ENCODE measurements at places on chromosomes 12 and 14. TPM values are rescaled to one million over a fixed set of nuclear protein-coding genes. Genes with fewer than 3 reads are reported as not detected.

DNA sequence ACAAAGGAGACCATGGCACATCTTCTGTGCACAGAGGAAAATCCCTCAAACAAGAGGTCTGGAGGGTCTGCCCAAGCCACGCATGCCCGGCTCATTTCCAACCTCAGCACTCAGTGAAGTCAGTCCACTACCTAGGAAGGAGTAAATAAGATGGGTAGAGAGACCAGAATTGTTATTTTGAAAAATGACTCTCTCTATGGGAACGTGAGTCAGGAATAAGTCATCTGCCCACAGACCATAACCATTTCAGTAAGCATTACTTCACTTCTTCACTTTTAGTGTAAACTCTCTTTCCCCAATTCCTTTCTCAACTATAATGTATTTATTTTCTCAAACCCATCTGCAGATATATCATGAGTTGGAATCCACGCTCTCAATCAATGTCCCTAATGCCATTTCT lies 1039.9 kb upstream of the USP15 start:
- DNase-seq, result no peak

Gene NFATC4
- 11.3 TPM for total RNA-seq

Gene FSCB
- not detected for total RNA-seq

DNA sequence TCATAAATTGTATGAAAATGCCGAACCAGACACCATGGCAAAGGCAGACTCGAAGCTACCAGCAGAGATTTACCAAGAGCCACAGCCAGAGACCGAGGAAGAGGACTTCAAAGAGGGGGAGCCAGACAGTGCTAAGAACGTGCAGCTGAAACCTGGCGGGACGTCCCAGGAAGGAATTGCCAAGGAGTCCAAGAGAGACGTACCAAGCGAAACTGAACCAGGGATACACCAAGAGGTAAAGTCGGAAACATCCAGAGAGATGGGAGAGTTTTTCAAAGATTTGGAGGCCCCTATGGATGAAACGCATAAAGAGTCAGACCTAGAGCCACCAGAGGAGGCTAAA lies 294 bp downstream of the SAMD15 start:
- no peak for DNase-seq

GRCh38 chr14:35958499-35958898 lies 132.4 kb downstream of the BRMS1L start:
- no peak for DNase-seq

Gene CEP170B
- 6.1 TPM for total RNA-seq

GRCh38 chr12:93712200-93712599 lies 35.0 kb downstream of the CRADD start:
- DNase-seq, result no peak

DNA sequence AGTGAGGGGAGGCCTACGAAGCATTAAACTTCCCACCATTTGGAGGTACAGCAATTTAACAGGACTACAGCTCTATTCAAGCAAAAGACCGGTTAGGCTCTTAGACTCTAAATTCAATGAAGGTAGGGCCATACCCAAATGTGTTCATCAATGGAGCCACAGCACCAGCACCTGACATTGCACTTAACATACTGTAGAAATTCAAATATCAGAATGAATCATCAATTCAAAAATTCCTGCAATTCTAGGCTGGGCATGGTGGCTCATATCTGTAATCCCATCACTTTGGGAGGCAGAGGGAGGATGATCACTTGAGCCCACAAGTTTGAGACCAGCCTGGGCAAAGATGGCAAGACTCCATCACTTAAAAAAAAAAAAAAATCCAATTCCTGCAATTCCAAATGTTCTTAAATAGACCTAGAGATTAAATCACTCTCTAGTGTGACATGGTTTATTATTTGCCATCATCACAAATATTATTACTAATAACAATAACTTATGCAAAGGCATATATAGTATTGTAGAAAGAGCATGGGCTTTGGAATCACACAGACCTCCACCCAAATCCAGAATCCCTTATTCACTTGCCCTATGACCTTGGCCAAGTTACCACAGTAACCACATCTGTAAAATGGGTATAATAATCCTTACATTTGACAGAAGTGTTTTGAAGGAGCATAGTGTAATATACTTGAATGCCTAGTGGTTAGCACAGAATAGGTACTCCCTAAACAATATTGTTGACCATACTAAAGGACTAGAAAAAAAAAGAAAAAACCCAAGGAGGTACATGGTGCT lies 59.4 kb downstream of the CIT start:
- no peak for DNase-seq

Gene ABCD4
- total RNA-seq, result 51.2 TPM

GRCh38 chr12:95390192-95390591 lies 83.8 kb upstream of the METAP2 start:
- DNase-seq, result no peak

- DNase-seq, result no peak
Observed at GRCh38 chr14:75439989-75440388, 12.2 kb downstream of the JDP2 start.

GRCh38 chr12:5808981-5809380 lies 136.1 kb downstream of the ANO2 start:
- no peak for DNase-seq

DNA sequence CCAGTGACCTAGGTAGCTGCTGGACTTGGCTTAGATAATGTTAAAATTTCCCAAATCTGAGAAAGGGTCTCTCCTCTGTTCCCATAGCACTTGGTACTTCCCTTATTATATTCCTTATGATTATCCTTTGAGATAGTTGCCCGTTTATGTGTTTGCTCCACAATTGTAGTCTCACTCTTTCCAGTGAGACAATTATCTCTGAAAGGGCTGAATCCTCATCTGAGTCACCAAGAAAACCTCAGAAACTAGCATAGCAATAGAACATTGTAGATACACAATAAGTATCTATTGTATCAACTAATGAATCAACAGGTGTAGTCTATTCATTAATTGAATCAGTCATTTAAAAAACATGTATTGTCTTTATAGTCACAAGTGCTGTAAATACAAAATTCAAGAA lies 119.1 kb upstream of the FAR2 start:
- DNase-seq, result no peak

DNA sequence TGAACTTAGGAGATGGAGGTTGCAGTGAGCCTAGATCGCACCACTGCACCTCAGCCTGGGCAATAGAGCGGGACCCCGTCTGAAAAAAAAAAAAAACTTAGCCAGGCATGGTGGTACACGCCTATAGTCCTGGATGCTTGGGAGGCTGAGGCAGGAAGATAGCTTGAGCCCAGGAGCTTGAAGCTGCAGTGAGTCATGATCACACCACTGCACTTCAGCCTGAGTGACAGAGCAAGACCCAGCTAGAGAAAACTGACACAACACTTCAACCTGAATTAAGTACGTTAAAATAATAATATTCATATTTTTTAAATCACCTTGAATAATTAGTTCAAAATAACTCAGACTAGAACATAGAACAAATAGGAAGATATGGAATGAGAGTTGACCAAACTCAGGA lies 5.7 kb upstream of the CATSPERB start:
- DNase-seq, result no peak

- no peak for DNase-seq
Observed at GRCh38 chr12:89325495-89325894, 26.8 kb downstream of the DUSP6 start.

DNA sequence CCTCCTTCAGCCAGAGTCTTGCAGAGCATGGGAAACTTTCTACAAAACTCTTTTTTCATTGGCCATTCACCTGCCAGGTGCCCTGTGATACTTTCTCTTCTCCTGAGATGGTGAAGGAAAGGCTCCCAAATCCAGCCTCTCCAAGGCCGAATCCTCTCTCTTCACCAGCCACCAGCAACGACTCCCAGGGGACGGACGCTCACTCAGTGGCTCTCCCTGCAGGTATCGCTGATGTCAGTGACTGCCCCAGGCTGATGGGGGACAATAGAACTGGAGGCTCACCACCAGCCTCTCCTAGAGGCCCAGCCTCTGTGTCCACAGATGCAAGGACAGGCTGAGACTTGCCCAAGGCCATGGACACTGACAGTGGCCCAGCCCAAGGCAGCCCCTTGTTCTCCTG lies 204.1 kb downstream of the BCL11B start:
- no peak for DNase-seq

GRCh38 chr12:85996280-85996679 lies 122.2 kb downstream of the NTS start:
- no peak for DNase-seq

Gene CDKL1
- total RNA-seq, result 6.3 TPM

Gene CIT
- total RNA-seq, result 52.1 TPM

- DNase-seq, result no peak
Observed at GRCh38 chr14:76986231-76986565, 42.3 kb downstream of the IRF2BPL start.

DNA sequence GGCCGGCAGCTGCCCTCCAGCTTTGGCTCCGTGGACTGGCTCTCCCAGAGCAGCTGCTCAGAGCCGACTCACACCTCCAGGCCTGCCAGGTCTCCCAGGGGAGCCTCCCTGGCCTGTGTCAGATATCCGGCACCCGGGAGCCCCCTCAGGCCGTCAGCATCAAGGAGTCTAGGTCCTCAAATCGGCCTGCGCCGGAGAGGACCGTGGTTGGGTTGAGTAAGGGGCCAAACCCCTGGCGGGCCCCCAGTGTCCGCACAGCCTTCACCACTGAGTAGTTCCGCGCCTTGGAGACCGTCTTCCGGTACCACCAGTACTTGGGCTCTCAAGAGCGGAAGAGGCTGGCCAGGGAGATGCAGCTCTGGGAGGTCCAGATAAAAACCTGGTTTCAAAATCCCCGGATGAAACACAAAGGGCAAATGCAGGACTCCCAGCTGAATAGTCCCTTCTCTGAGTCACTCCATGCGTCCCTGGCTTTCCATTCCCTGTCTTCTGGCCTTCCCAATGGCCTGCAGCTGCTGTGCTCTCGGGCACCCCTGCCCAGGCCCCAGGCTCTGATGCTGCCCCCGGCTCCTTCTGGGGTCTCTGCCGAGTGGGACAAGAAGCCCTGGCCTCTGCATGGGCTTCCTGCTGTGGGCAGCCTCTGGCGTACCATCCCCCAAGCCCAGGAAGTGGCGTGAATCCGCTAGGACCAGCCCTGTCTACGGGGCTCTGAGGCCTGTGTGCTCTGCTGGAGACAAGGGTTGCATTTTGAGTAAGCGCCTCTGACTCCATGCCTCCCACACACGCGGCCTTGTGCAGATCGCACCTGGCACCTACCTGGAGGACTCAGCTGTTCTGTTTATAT lies 245.1 kb upstream of the ATXN7L3B start:
- no peak for DNase-seq

Gene BDKRB1
- not detected for total RNA-seq

DNA sequence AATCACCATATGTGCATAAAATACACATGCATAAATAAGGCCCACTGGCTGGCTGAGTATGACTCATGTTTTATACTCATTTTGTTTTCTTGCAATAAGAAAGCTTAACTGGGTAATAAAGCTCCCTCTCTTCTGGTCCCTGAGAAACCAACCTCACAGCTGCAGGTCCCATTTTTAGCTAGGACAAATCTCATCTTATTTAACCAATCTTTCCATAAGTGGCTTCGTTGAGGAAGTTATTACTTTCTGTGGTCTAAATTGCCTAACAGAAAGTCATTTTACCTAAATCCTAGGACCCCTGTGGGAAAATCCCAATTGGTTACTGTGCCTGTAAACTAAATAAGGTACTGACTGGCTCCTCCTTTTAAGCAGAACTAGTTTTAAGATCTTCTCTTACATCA lies 232.8 kb upstream of the FBXO33 start:
- DNase-seq, result no peak

Gene ACSS3
- total RNA-seq, result not detected

Gene KRT73
- 1.3 TPM for total RNA-seq

DNA sequence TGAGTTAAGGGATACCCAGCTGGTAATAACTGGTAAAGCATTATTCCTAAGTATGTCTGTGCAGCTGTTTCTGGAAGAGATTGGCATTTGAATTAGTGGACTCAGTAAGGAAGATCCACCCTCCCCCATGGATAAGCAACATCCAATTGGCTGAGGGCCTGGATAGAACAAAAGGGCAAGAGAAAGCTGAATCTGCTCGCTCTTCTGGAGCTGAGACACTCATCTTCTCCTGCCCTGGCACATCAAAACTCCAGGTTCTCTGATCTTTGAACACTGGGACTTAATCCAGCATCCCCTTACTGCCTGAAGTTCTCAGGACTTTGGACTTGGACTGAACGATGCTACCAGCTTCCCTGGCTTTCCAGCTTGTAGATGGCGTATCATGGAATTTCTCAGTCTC lies 63.1 kb upstream of the CNOT2 start:
- DNase-seq, result no peak

DNA sequence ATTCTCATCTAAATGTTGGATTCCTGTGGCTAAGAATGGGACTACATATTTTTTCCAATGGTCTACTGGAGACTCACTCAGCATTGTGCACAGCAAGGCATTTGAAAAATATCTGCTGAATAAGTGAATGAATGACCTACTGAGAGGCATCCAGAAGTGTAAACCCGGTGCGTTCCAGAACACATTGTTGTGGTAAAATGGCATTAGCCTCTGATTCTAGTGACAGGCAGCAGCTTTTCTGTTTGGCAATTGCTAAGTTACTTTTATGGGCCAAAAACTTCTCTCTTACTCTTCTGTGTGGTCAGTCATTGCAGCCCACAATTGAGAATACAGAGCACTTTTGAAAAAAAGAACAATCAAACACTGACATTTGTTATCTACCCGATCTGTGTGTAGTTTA lies 36.5 kb downstream of the WIF1 start:
- no peak for DNase-seq

DNA sequence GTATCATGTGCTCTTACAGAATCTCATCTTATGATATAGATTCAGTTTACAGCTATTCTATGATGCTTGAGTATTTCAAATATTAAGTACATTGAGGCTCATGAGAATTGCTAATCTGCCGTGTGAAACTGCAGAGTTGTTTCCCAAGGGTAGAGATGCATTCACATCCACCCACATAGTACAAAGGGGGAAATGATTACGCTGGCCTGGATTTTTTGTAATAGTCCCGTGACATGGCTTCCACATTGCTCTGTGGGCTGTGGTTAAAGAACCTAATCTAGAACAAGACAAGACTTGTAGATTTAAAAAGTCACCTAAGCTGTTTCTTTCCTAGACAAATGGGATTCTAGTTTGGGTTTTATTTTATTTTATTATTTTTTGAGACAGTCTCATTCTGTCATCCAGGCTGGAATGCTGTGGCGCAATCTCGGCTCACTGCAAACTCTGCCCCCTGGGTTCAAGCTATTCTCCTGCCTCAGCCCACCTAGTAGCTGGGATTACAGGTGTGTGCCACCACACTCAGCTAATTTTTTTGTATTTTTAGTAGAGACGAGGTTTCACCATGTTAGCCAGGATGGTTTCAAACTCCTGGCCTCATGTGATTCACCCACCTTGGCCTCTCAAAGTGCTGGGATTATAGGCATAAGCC lies 13.0 kb upstream of the RIOX1 start:
- no peak for DNase-seq

DNA sequence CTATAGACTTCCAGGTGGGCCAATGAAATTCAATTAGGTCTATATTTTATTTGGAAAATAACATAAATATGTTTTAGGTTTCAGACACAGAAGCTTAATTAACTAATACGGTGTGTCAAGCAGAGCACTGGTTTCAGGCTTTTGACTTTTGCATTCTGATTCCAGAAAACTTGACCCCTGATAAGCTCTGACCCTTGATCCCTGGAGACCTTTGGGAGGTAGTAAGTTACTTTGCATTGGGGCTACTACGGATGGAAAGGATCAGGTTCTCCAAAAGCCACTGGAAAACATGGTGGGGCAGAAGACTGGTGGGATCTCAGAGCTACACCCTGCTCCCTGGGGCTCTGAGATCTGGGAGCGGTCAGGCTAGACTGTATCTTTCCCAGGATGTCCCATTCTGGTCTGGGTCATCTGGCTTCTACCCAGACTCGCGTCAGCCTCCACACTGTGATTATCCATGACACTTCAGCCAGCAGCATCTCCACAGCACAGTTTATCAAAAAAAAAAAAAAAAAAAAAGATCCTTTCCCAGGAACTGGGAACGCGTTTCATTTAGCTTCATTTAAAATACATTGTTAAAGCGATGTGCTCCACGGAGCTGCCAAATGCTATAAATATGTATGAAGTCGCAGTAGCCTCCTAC lies 17.8 kb upstream of the EMP1 start:
- no peak for DNase-seq
